ENCODE measurements at places on chromosomes 2 and 18. TPM values are rescaled to one million over a fixed set of nuclear protein-coding genes. Genes with fewer than 3 reads are reported as not detected.

The MYOM1 gene
- total RNA-seq: 618 TPM

The ASXL3 gene
- total RNA-seq: 3.8 TPM

The FSHR gene
- total RNA-seq: 0.19 TPM

The CNGA3 gene
- 0.16 TPM for total RNA-seq

The MBD1 gene
- total RNA-seq: 59.0 TPM

The IL1R1 gene
- total RNA-seq: 14.0 TPM

The HOXD9 gene
- not detected for total RNA-seq
